Osteocyte (in vitro differentiated cells): ENCODE measurements at places on chromosomes 3 and 15. TPM values are rescaled to one million over a fixed set of nuclear protein-coding genes. Genes with fewer than 3 reads are reported as not detected.

- DNase-seq: no peak
- peaks cover 53% of the 10 kb centered on the region for H3K4me1 ChIP-seq
- H3K27me3 ChIP-seq: peaks cover 9% of the 10 kb centered on the region
Measured at GRCh38 chr3:148789906-148790305, 37.7 kb upstream of the CPB1 start.

DNA sequence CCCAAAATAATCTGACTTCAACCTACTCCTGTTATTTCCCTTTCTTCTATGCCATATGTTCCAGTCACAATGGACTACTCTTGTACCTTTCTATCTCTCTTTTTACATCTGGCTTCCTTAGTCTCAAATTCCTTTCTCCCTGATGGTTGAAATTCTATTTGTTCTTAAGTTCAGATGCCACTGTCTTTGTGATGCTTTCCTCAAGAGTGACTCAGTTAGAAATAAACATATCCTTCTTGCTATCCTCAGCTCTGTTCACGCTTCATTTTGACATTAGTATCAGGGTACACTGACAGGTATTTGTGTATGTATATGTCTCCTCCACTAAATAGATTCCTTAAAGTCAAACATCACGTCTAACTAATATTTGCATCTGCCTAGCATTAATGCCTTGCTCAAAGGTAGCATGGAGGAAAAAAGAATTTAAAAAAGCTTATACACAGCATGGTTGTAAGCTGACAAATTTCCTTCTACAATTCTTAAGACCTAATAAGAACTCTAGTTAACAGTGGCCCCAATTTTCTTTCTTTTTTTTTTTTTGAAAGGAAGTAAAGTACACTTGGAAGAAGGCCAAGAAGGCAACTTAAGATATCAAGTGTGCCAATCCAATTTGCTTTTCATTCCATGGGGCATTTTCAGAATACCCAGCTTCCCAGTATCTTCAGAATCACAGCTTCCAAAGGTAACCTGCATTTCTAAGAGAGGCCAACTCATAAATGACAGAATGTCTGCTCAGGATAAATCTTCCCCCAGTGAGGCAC, 58.0 kb downstream of the CHAC1 start:
- H3K36me3 ChIP-seq: peaks cover 27% of the 10 kb centered on the region
- H3K27ac ChIP-seq: no peak overlapping the region
- no peaks in the 10 kb centered on the region for H3K27me3 ChIP-seq
- H3K4me3 ChIP-seq: no peak overlapping the region
- DNase-seq: no peak

The AHSG gene
- not detected in 2 replicates for total RNA-seq

DNA sequence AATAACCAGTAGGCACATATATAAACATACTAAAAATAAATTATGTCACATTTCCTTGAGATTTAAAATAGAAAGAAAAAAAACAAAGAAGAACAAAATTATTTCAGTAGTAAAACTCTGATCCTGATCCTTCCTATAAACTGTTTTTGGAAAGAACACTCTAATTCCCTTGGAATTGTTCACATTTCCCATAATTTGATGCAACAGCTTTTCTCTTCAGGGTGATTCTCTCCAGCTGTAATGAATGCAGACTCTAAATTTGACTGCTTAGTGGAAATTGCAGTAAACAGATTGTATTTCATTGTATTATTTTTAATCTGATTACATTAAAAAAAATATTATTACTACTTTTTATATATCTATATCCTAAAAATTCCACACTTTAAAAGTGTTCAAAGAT, 70.2 kb upstream of the ABI3BP start:
- no peaks in the 10 kb centered on the region for H3K27me3 ChIP-seq
- H3K4me1 ChIP-seq: peaks cover 49% of the 10 kb centered on the region
- H3K36me3 ChIP-seq: peaks cover 12% of the 10 kb centered on the region
- no peak overlapping the region for H3K4me3 ChIP-seq
- no peak overlapping the region for H3K27ac ChIP-seq

DNA sequence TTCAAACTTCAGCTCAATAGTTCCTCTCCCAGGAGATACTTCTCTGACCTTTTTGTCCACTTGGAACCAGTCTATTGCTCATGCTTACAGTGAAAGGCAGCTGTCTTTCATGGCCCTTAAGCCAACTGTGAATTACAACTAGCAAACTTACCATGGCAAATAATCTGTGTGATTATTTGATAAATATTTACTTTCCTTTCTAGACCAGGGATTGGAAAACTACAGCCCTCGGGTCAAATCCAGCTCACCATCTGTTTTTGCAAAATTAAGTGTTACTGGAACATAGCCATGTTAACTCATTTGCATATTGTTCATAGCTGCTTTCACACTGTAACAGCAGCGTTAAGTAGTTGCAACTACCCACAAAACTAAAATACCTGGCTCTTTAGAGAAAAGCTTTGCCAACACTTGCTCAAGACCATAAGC, 289.1 kb upstream of the MCTP2 start:
- H3K27ac ChIP-seq: no peak overlapping the region
- no peak for DNase-seq

The DYNC1LI1 gene
- 58.8 and 64.3 TPM in 2 replicates for total RNA-seq

The NTRK3 gene
- total RNA-seq: not detected in 2 replicates

- DNase-seq: no peak
- peaks cover 44% of the 10 kb centered on the region for H3K27me3 ChIP-seq
- H3K36me3 ChIP-seq: no peaks in the 10 kb centered on the region
- H3K4me3 ChIP-seq: no peak overlapping the region
- no peaks in the 10 kb centered on the region for H3K4me1 ChIP-seq
- no peak overlapping the region for H3K27ac ChIP-seq
Measured at GRCh38 chr3:132189601-132190000, 127.6 kb upstream of the ACP3 start.

DNA sequence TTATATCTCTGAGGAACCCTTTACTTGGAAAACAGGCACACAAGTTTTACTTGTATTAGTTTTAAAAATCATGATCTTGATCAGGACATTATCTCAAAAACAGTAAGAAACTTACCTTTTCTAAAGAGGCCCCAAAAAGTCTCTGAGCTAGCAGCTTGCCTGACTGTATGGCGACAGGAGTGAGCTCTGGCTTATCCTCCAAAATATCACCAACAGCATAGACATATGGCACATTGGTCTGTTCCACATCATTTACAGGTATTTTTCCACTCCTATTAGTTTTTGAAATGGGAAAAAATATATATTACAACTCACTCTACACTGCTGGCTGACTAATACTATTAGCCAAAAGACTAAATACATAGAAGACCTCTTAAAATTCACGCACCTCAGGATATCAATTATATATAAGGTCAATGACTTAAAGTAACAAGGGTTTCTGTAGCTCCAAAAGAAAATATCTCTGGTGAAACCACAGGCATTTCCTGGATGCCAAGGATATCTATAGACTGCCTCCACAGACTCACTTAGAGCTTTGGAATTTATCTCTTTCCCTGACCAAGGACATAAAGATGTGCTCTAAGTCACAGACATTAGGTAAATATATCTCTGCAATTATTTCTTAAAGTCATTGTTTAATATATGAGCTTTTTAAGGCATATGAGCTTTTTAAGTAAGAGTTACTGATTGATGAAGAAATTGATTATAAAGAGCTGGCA, 33.1 kb downstream of the TXNRD3 start:
- peaks cover 28% of the 10 kb centered on the region for H3K36me3 ChIP-seq
- DNase-seq: no peak
- peak overlapping the region; percentile 48 for H3K27ac ChIP-seq
- H3K4me3 ChIP-seq: no peak overlapping the region
- no peaks in the 10 kb centered on the region for H3K27me3 ChIP-seq

- H3K4me1 ChIP-seq: peaks cover 40% of the 10 kb centered on the region
- no peak overlapping the region for H3K4me3 ChIP-seq
- H3K36me3 ChIP-seq: no peaks in the 10 kb centered on the region
- H3K27me3 ChIP-seq: no peaks in the 10 kb centered on the region
- no peak for DNase-seq
- peak overlapping the region; percentile 72 for H3K27ac ChIP-seq
Measured at GRCh38 chr3:70729845-70730244, 417.4 kb upstream of the MDFIC2 start.

The ZIC1 gene
- total RNA-seq: 89.9 and 96.9 TPM in 2 replicates

- H3K27ac ChIP-seq: no peak overlapping the region
- H3K4me3 ChIP-seq: no peak overlapping the region
- no peaks in the 10 kb centered on the region for H3K4me1 ChIP-seq
- H3K36me3 ChIP-seq: no peaks in the 10 kb centered on the region
- H3K27me3 ChIP-seq: no peaks in the 10 kb centered on the region
Measured at GRCh38 chr3:2684046-2684445, 426.1 kb downstream of the IL5RA start.

DNA sequence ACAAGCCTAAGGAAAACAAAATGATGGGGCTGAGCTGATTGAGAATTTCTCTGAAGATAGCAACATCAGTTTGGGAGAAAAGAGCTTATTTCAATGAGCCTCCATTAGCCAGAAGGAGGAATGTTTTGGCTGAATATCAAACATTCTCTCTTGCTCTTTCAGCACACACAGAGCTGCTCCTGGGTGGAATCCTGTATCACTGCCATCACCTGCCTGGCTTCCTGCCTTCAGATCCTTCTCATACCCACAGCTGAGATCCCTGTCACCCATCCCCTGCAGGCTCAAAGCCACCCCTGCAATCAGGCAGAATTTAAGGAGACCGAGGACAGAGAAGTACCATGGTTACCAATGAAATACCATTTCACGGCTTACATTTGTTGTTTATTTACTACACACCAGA, 27.2 kb upstream of the SYN2 start:
- no peak overlapping the region for H3K27ac ChIP-seq
- H3K4me1 ChIP-seq: no peaks in the 10 kb centered on the region
- H3K36me3 ChIP-seq: no peaks in the 10 kb centered on the region

GRCh38 chr15:60124460-60125070, 120.5 kb downstream of the FOXB1 start:
- peaks cover 15% of the 10 kb centered on the region for H3K4me1 ChIP-seq
- no peak for DNase-seq
- H3K4me3 ChIP-seq: no peak overlapping the region
- peaks cover 52% of the 10 kb centered on the region for H3K27me3 ChIP-seq
- no peaks in the 10 kb centered on the region for H3K36me3 ChIP-seq
- no peak overlapping the region for H3K27ac ChIP-seq

The ANKUB1 gene
- total RNA-seq: not detected in 2 replicates

DNA sequence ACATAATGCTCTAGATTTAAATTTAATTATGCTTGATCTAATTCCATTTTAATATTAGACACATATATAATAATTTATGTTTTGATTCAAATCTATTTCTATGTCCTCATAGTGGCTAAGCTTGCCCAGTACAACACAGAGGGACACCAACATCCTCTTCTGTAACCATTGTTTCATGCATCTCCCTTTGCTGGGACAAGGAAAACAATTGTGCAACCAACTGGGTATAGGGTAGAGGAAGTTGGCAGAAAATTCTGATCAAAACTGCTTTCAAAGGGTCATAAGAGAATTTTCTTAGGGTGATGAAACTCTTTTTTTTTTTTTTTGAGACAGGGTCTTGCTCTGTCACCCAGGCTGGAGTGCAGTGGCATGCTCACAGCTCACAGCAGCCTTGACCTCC, 121.4 kb upstream of the SGO1 start:
- H3K27ac ChIP-seq: no peak overlapping the region
- H3K27me3 ChIP-seq: no peaks in the 10 kb centered on the region

DNA sequence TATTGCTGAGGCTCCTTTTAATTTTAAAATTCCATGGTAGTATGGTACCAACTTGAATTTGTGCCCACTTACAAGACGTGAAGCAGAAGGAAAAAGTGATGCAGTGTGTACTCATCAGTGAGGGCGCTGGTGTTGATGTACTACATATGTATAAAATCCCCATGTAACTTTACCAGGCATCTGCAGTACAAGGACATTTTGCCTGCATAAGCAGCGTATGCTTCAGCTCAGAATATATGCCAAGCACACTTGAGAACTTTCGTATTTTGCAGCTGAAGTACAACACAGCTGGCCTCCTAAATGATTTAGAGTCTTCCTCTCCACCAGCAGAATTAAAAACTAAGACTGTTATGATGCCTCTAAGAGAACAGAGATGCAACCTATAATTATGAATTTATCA, 108.9 kb downstream of the RYR3 start:
- peaks cover 33% of the 10 kb centered on the region for H3K27me3 ChIP-seq
- H3K27ac ChIP-seq: no peak overlapping the region
- H3K36me3 ChIP-seq: no peaks in the 10 kb centered on the region

DNA sequence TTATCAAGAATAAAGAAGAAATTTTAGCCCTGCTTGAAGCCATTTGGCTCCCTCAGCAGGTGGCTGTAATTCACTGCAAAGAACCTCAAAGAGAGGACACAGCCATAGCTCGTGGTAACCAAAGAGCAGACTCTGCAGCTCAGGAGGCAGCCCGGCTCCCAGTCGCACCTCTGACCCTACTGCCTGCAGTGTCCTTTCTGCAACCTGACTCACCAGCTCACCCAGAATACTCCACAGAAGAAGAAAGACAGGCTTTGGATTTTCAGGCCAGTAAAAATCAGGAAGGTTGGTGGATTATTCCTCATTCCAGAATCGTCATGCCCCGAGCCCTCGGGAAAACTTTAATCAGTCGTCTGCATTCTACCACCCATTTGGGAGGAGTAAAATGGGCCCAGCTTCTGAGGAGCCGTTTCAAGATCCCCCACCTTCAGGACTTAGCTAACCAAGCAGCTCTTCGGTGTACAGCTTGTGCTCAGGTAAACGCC, 38.6 kb downstream of the ZBTB11 start:
- no peaks in the 10 kb centered on the region for H3K36me3 ChIP-seq
- peak; percentile 27 for DNase-seq

GRCh38 chr3:194886836-194887235, 201.2 kb downstream of the FAM43A start:
- H3K27me3 ChIP-seq: peaks cover 7% of the 10 kb centered on the region
- H3K4me3 ChIP-seq: no peak overlapping the region
- peaks cover 2% of the 10 kb centered on the region for H3K36me3 ChIP-seq
- no peaks in the 10 kb centered on the region for H3K4me1 ChIP-seq
- DNase-seq: peak; percentile 54
- H3K27ac ChIP-seq: no peak overlapping the region

GRCh38 chr3:120864541-120864940, 43.5 kb upstream of the STXBP5L start:
- no peak overlapping the region for H3K4me3 ChIP-seq
- no peaks in the 10 kb centered on the region for H3K36me3 ChIP-seq
- H3K27me3 ChIP-seq: peaks cover 8% of the 10 kb centered on the region
- no peak overlapping the region for H3K27ac ChIP-seq

- H3K27me3 ChIP-seq: no peaks in the 10 kb centered on the region
- H3K4me1 ChIP-seq: peaks cover 66% of the 10 kb centered on the region
- H3K36me3 ChIP-seq: peaks cover 8% of the 10 kb centered on the region
- H3K27ac ChIP-seq: peak overlapping the region; percentile 92
Measured at GRCh38 chr15:40323953-40324937, 753 bp downstream of the INAFM2 start.

The BLOC1S6 gene
- 48.8 and 49.7 TPM in 2 replicates for total RNA-seq

DNA sequence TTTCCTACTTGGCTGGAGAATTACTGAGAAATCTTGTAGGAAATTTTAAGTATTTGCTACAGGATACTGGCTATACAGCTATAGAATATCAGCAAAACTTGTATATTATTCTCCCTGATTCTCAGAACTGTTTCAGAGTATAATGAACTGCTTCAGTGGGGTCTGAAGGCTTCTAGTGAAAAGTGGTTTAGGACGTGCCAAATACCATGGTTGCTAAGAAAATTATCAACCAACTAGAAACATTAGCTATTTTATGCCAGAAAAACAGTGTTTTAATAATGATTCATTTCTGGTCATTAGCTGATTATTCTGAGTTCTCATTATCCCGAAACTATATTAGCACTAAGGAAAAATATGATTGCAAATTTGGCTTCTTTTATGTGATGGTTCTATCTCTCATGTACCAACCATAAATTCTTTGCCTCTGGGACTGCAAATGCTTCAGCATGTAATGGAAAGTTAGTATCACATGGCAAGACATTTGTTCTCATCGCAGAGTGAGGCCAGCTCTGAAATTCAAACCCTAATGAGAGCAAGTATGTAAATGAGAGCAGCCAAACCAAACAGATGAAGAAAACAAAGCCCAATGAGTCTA, 11.0 kb upstream of the TSC22D2 start:
- H3K36me3 ChIP-seq: no peaks in the 10 kb centered on the region
- no peak overlapping the region for H3K4me3 ChIP-seq
- no peak for DNase-seq
